ENCODE measurements at places on chromosomes 7 and 10. TPM values are rescaled to one million over a fixed set of nuclear protein-coding genes. Genes with fewer than 3 reads are reported as not detected.

DNA sequence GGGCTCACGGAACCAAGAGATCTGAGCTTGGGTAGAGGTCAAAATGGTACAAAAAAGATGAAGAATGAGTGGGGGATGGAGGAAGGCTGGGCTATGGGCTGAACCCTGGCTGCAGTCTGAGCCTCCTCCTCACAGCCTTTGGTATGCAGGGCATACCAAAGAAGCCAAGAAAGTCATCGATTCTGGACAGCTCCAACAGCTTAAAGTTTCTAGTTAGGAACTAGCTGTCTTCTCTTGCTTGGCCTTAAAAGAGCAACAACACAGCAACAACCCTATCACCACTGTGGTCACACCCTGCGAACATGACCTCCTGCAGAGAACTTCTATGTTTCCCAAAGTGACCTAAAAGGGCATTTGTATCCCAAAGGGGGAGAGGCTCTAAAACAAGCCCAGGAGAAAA is 126.1 kb upstream of the EFCAB10 start:
- no peak overlapping the region for H3K4me3 ChIP-seq
- no peak overlapping the region for H3K27ac ChIP-seq
- DNase-seq = no peak

DNA sequence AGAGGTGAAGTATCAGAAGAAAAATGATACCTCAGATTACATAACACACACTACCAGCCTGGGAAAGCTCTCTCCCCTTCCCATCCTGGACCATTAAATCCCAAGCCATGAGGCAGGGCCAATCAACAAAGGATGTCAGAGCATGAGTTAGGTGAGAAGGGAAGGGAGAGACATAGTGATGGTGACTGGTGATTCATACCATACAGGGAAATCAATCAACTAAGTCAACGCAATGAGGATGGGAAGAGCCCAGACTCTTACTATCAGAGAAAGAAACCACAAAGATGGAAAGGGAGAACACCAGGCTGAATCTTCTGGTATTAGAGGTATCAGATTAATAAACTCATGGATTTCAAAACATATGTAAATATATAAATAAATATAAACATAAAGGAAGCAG is 185.4 kb downstream of the KMT2E start:
- no peak for DNase-seq
- H3K4me1 ChIP-seq = no peaks in the 10 kb centered on the region
- no peak overlapping the region for H3K4me3 ChIP-seq
- no peaks in the 10 kb centered on the region for H3K27me3 ChIP-seq
- peaks cover 2% of the 10 kb centered on the region for H3K36me3 ChIP-seq
- H3K27ac ChIP-seq = no peak overlapping the region

GRCh38 chr7:24866004-24866615 is 108.8 kb upstream of the GSDME start:
- no peak overlapping the region for H3K27ac ChIP-seq
- H3K27me3 ChIP-seq = no peaks in the 10 kb centered on the region
- H3K4me1 ChIP-seq = no peaks in the 10 kb centered on the region
- no peaks in the 10 kb centered on the region for H3K36me3 ChIP-seq
- no peak overlapping the region for H3K4me3 ChIP-seq
- no peak for DNase-seq

GRCh38 chr10:89367529-89367928 is 10.3 kb upstream of the IFIT1B start:
- H3K27me3 ChIP-seq = no peaks in the 10 kb centered on the region
- no peak for DNase-seq
- H3K36me3 ChIP-seq = no peaks in the 10 kb centered on the region
- H3K27ac ChIP-seq = peak overlapping the region; percentile 22

DNA sequence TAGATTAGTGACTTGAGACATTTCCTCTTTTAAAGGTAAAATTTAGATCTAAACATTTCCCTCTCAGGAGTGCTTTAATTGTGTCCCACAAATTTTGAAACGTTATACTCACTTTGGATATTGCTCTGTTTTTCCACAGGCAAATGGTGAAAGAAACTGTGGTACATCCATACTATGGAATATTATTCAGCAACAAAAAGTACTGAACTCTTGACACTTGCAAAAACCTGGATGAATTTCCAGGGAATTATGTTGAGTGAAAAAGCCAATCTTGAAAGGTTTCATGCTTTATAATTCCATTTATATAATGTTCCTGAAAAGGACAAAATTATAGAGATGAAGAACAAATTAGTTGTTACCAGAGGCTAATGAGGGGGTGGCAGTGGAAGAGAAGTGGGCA is 153.3 kb upstream of the SVIL start:
- no peaks in the 10 kb centered on the region for H3K27me3 ChIP-seq
- peaks cover 26% of the 10 kb centered on the region for H3K4me1 ChIP-seq
- no peak overlapping the region for H3K27ac ChIP-seq

AMZ1 gene
- not detected for total RNA-seq

NRCAM gene
- total RNA-seq = 0.53 TPM

TAS2R4 gene
- total RNA-seq = not detected

GRCh38 chr7:91165006-91165845 is 99.0 kb upstream of the FZD1 start:
- peaks cover 4% of the 10 kb centered on the region for H3K4me1 ChIP-seq
- no peaks in the 10 kb centered on the region for H3K27me3 ChIP-seq

- H3K4me3 ChIP-seq = no peak overlapping the region
- no peaks in the 10 kb centered on the region for H3K4me1 ChIP-seq
- no peak for DNase-seq
- H3K27ac ChIP-seq = no peak overlapping the region
- no peaks in the 10 kb centered on the region for H3K27me3 ChIP-seq
Measured at GRCh38 chr7:42414941-42415505, 178.0 kb upstream of the GLI3 start.

DNA sequence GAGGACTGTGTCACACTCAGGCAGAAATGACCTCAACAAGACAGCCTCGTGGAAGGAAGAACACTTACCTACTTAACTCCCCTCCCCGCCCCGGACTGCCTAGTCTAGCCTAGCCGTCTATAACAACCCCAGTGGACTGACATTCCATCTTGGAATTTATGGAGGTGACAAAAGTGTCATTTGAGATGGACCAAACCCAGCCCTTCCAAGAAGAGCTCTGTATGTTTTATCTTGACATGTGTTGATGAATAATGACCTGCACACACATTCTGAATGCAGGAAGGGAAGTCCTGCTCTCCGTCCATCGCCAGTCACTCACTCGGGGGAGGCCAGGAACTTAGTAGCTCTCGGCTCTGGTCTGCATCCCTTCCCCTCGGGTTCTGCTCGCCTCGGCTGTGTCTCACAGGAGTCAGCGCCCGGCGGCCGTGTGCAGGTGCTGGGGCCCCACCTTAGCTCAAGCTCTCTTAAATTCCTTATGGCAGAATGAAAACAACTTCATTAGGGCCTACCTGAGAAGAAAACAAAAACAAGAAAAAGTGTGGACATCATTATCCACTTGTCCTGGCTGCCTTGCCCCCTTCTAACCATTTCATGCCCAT is 140.9 kb upstream of the NPS start:
- DNase-seq = no peak
- H3K27me3 ChIP-seq = no peaks in the 10 kb centered on the region
- H3K27ac ChIP-seq = no peak overlapping the region
- H3K4me3 ChIP-seq = no peak overlapping the region
- H3K36me3 ChIP-seq = peaks cover 10% of the 10 kb centered on the region
- no peaks in the 10 kb centered on the region for H3K4me1 ChIP-seq

BAIAP2L1 gene
- total RNA-seq = 2.8 TPM

DNA sequence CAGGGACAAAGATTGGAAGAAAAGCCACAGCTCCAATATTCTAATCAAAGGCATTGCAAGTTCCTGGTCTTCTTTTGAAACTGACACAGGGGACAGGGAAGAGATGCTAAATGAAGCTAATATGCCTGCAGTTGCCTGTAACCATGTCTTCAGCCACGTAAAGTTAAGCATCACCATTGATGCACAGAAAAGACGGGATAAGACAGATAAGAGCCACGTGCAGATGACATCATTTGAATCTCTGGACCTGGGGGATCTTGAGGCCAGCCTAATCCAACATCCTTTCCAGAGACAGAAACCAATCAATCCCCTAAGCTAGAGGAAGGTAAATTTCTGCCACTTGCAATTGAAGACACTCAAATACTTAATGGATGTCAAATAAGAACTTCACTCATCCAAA is 93.4 kb downstream of the PIP4K2A start:
- peaks cover 45% of the 10 kb centered on the region for H3K4me1 ChIP-seq
- no peak overlapping the region for H3K4me3 ChIP-seq
- DNase-seq = no peak
- no peaks in the 10 kb centered on the region for H3K27me3 ChIP-seq
- H3K36me3 ChIP-seq = no peaks in the 10 kb centered on the region

GRCh38 chr10:34723750-34724149 is 91.3 kb downstream of the PARD3 start:
- no peaks in the 10 kb centered on the region for H3K27me3 ChIP-seq
- H3K4me1 ChIP-seq = no peaks in the 10 kb centered on the region
- H3K36me3 ChIP-seq = no peaks in the 10 kb centered on the region
- no peak for DNase-seq

- H3K27ac ChIP-seq = no peak overlapping the region
- no peaks in the 10 kb centered on the region for H3K4me1 ChIP-seq
- H3K27me3 ChIP-seq = no peaks in the 10 kb centered on the region
Measured at GRCh38 chr7:48118041-48118440, 29.0 kb downstream of the UPP1 start.

GRCh38 chr7:93779115-93779514 is 111.4 kb downstream of the TFPI2 start:
- no peak overlapping the region for H3K4me3 ChIP-seq
- H3K27ac ChIP-seq = no peak overlapping the region
- no peaks in the 10 kb centered on the region for H3K4me1 ChIP-seq
- H3K27me3 ChIP-seq = no peaks in the 10 kb centered on the region
- no peak for DNase-seq

GRCh38 chr7:20466543-20467021 is 135.9 kb downstream of the ITGB8 start:
- no peak overlapping the region for H3K4me3 ChIP-seq
- H3K27ac ChIP-seq = no peak overlapping the region
- no peaks in the 10 kb centered on the region for H3K36me3 ChIP-seq
- DNase-seq = no peak

ADCY1 gene
- 3.6 TPM for total RNA-seq

EBLN1 gene
- total RNA-seq = not detected

GRCh38 chr10:1178506-1178905 is 122.3 kb downstream of the WDR37 start:
- H3K4me3 ChIP-seq = no peak overlapping the region
- DNase-seq = no peak
- no peaks in the 10 kb centered on the region for H3K4me1 ChIP-seq
- H3K36me3 ChIP-seq = no peaks in the 10 kb centered on the region

DNA sequence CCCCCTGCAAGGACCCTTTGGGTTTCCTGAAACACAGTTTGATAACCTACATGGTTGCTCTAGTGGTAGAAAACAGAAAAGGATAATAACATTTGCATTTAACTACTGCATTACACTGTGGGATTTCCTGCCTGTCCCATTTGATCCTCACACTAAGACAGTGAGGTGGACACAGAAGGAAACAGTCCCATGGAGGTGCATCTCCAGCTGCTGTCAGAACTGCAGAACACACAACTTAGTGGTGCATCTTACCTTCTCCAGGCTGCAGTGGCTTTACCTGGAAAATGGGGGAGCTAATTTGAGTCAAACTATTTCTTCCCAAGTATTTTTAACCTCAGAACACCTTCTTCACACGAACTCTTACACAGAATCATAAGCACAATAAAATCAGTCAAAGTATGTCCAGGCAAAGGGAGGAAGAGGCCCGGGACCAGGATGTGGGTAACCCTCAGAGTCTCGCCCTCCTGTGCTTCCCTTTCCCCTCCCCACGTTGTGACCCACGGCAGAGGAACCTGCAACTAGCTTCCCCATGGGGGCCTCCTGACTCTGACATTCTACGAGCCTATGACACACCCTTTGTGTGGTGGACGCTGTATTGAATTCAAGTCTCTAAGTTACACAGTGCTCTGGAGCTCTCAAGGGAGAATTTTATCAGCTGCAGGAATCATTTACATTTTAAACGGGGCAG is 33.7 kb downstream of the SCRN1 start:
- no peaks in the 10 kb centered on the region for H3K27me3 ChIP-seq
- peaks cover 11% of the 10 kb centered on the region for H3K36me3 ChIP-seq
- no peak overlapping the region for H3K4me3 ChIP-seq
- H3K27ac ChIP-seq = no peak overlapping the region

CALHM3 gene
- total RNA-seq = not detected

GRCh38 chr10:32445036-32445435 is 904 bp upstream of the CCDC7 start:
- H3K4me3 ChIP-seq = peak overlapping the region; percentile 86
- H3K27me3 ChIP-seq = no peaks in the 10 kb centered on the region
- no peak for DNase-seq
- no peaks in the 10 kb centered on the region for H3K36me3 ChIP-seq

DNA sequence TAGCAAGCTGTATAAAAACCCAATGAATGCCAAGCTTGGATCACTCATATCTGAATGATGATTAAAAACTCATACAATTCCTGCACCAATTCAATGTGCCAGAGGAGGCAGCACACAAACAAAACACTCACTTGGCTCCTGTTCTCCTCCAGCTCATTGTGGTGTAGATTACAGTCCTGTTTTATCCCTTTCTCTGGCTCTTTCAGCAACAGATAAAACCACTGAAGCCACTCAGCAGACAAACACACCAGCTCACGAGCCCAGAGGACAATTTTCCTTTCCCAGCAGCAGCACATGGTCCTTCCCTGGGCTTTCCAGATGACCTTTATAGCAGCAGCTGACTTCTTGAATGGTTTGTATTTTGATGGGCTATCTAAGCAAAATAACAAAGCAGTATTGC is 107.3 kb upstream of the STARD3NL start:
- no peak overlapping the region for H3K27ac ChIP-seq
- DNase-seq = no peak
- no peaks in the 10 kb centered on the region for H3K36me3 ChIP-seq
- H3K4me1 ChIP-seq = no peaks in the 10 kb centered on the region

DNA sequence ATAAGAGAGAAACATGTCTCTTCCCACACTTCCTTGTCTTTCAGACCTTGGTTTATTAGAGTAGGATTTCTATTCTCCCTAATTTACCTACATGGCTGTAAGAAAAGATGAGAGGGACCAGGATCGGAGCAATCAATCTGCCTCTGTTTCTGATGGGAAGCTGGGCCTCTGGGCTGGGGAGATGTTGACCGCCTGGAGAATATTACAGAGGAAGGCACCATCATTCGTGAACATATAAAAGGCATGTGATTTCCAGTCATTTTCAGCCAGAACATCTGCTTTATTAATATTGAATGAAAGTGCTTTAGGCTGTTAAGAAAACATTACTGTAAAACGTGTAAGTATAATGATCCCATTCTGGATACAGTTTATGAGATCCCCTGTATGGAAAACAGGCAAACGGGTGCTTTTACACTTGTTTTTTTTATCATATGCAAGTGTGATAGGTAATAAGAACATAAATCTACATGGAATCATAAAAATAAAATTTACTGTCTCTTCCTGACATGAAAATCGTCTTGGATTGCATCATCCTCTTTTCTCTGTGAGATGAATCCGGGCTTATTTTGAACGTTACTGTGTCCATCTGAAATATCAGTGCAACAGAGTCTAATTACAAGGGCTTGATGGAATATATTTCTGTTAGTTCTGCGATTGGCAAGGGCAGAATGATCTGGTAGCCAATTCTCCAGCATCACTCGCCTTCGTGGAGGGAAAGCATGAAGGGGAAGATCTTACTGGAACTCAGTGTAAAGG is 94.5 kb upstream of the BAIAP2L1 start:
- H3K36me3 ChIP-seq = no peaks in the 10 kb centered on the region
- no peaks in the 10 kb centered on the region for H3K4me1 ChIP-seq
- H3K27me3 ChIP-seq = no peaks in the 10 kb centered on the region
- H3K27ac ChIP-seq = no peak overlapping the region
